Activated CD8-positive, alpha-beta T cell treated with anti-CD3 and anti-CD28 coated beads for 36 hours (primary cell): ENCODE measurements at places on chromosomes 7 and 10.

- H3K27ac ChIP-seq, result no peak overlapping the region
- H3K27me3 ChIP-seq, result peaks cover 49% of the 10 kb centered on the region
- H3K36me3 ChIP-seq, result no peaks in the 10 kb centered on the region
- DNase-seq, result no peak
- H3K4me1 ChIP-seq, result peaks cover 8% of the 10 kb centered on the region
Measured at GRCh38 chr10:99551158-99551557, 18.4 kb downstream of the NKX2-3 start.

DNA sequence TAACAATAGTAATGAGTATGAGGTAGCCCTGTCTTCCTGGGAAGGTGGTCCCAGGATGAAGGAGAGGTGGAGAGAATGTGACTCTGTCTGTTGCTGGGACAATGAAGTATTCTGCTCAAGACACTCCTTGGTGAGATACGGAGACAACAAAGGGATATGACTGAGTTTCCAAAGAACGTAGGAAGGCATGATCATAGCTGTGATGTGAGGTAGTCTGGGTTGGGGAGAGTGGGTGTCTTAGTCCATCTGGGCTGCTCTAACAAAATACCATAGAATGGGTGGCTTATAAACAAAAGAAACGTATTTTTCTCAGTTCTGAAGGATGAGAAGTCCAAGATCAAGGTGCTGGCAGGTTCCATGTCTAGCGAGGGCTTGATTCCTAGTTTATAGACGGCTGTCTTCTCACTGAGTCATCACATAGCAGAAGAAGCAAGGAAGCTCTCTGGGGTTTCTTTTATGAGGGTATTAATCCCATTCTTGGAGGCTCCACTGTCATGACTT, 84.9 kb upstream of the RHOBTB1 start:
- H3K27me3 ChIP-seq, result peaks cover 3% of the 10 kb centered on the region
- H3K27ac ChIP-seq, result no peak overlapping the region
- DNase-seq, result no peak
- no peaks in the 10 kb centered on the region for H3K36me3 ChIP-seq
- no peak overlapping the region for H3K4me3 ChIP-seq

GRCh38 chr7:41709621-41710020, 6.7 kb upstream of the INHBA start:
- DNase-seq, result no peak
- H3K27me3 ChIP-seq, result peaks cover 26% of the 10 kb centered on the region
- peaks cover 12% of the 10 kb centered on the region for H3K4me1 ChIP-seq

DNA sequence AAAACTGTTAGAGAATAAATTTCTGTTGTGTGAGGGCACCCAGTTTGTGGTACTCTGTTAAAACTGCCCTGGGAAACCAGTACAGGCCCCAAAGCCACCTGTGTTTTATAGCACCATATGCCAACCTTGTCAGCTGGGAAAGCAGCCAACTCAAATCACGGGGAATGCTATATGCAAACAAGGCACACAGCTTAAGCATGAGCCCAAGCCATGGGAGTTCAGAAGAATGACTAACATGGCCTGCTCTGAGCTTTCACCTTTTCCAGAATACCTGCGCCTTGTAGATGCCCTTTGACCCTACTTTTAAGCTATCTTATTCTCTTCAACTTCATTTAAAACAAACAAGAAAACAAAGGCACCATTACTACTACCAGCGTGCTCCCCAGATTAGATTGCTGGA, 5.5 kb upstream of the SLC25A13 start:
- no peak overlapping the region for H3K27ac ChIP-seq
- no peaks in the 10 kb centered on the region for H3K36me3 ChIP-seq
- H3K27me3 ChIP-seq, result peaks cover 2% of the 10 kb centered on the region
- peaks cover 9% of the 10 kb centered on the region for H3K4me1 ChIP-seq

DNA sequence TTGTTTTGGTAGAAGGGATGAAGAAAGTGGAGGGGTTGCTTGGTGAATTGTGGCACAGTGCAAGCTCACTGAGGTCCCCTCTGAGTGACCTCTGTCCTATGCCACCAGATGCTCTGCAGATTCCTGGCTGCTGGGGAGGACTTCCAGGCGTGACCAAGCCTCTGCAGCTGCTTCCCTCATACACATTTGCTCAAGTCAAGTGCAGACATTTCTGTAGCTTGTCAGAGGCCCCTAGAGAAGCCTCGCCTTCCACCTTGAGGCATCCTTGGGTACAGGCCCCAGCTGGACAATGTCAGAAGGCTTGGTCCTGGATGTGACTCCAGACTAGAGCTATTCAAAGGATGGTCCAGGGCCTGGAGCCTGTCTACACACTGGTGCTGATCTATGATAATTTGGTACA, 464.2 kb downstream of the PLXNA4 start:
- no peak for DNase-seq
- no peak overlapping the region for H3K4me3 ChIP-seq
- H3K27ac ChIP-seq, result no peak overlapping the region
- no peaks in the 10 kb centered on the region for H3K36me3 ChIP-seq

GRCh38 chr7:113763226-113763625, 155.6 kb downstream of the PPP1R3A start:
- no peak overlapping the region for H3K27ac ChIP-seq
- DNase-seq, result no peak
- H3K4me3 ChIP-seq, result no peak overlapping the region
- no peaks in the 10 kb centered on the region for H3K4me1 ChIP-seq
- H3K27me3 ChIP-seq, result no peaks in the 10 kb centered on the region
- H3K36me3 ChIP-seq, result no peaks in the 10 kb centered on the region

GRCh38 chr10:126420567-126421300, 32.5 kb upstream of the ADAM12 start:
- peaks cover 2% of the 10 kb centered on the region for H3K36me3 ChIP-seq
- no peak for DNase-seq
- H3K27ac ChIP-seq, result no peak overlapping the region
- H3K4me1 ChIP-seq, result no peaks in the 10 kb centered on the region

DNA sequence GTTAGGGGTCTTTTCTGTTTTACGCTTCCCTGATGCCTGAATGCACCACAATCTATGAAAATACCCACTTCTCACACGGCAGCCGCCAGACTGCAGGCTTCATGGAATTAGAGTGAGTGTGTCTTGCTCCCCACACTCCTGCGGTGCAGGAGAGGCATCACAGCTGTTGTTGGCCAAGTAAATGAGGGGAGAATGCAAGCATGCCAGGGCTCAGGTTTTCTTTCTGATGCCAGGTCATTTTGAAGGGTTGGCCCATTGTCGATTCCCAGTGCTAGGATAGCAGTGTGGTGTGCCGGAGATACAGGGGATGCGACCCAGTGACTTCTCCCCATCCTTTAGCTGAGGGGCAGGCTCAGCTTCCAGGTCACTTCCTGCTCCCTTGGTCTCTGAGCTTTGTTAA, 16.3 kb downstream of the CXCL12 start:
- no peak for DNase-seq
- no peak overlapping the region for H3K4me3 ChIP-seq
- H3K4me1 ChIP-seq, result no peaks in the 10 kb centered on the region
- no peaks in the 10 kb centered on the region for H3K27me3 ChIP-seq
- no peak overlapping the region for H3K27ac ChIP-seq

- no peak overlapping the region for H3K4me3 ChIP-seq
- no peak for DNase-seq
- no peaks in the 10 kb centered on the region for H3K4me1 ChIP-seq
Measured at GRCh38 chr7:103905997-103906396, 83.5 kb downstream of the RELN start.

- peaks cover 38% of the 10 kb centered on the region for H3K27me3 ChIP-seq
- DNase-seq, result no peak
- H3K4me3 ChIP-seq, result peak overlapping the region; percentile 66
- peaks cover 25% of the 10 kb centered on the region for H3K4me1 ChIP-seq
- H3K27ac ChIP-seq, result no peak overlapping the region
- H3K36me3 ChIP-seq, result no peaks in the 10 kb centered on the region
Measured at GRCh38 chr10:24207781-24208611, 942 bp upstream of the KIAA1217 start.

DNA sequence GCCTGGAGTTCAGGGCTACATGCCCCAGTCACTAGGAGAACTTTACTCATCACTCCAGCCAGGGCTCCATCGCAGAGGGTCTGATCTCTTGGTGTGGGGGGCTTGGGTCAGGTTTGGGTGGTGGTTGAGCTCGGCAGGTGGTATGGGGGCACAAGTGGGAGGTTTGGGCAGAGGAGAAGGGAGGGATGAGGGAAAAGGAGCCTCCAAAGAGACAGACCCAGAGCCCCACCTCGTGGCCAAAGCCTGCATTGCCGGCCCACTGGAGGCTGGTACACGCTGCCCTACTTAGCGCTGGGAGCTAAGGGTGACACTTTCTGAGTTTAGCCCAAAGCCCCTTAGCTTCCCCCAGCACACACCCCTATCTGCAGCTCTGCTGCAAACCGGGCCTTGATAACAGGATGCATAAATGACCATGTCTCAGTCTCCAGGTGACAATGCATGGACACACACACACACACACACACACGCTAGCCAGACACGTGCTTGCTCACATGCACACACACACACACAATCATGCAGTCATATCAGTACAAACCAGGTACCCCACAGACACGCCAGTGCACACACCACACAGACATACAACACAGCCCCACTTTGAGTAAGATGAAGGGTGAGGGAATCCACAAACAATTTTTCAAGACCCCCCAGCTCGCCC, 14.7 kb downstream of the LZTS2 start:
- no peak overlapping the region for H3K4me3 ChIP-seq
- no peak overlapping the region for H3K27ac ChIP-seq
- peaks cover 29% of the 10 kb centered on the region for H3K4me1 ChIP-seq
- DNase-seq, result peak; percentile 88
- peaks cover 28% of the 10 kb centered on the region for H3K27me3 ChIP-seq

DNA sequence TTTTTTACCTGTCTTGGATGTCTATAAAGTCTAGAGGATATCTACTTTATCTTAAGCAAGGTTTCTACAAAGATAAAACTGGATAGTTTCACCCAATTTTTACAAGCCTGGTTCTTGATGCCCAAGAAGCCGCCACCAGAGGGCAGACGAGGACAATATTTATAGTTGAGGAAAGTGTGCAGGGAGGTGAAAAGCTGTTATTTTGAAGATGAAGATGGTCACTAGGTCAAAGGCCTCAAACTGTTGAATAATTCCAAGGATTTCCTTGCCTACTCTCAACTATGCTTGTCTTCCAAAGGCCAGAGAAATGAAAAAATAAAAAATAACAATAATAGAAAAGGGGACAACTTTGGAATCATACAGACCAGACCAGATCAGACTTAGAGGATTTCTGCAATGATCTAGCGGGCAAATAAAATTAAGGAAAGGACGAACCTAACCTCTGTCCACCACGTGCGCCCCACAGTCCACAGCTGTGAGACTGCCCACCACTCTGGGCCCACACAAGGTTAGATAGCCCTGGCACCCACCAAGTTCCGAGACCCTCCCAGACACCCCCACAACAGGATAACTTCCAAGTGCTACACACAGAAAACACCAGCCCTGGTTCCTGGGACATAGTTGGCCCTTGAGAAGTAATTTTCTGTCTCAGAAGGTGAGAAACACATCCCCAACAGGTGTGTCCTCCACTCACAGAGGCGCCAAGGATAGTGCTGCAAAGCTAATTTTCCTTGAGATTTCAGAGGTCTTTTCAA, 2.8 kb downstream of the PKD1L1 start:
- H3K36me3 ChIP-seq, result no peaks in the 10 kb centered on the region
- H3K27me3 ChIP-seq, result no peaks in the 10 kb centered on the region
- no peak overlapping the region for H3K27ac ChIP-seq
- H3K4me3 ChIP-seq, result no peak overlapping the region
- no peaks in the 10 kb centered on the region for H3K4me1 ChIP-seq
- DNase-seq, result peak; percentile 92

- no peak overlapping the region for H3K4me3 ChIP-seq
- no peaks in the 10 kb centered on the region for H3K27me3 ChIP-seq
- peaks cover 22% of the 10 kb centered on the region for H3K4me1 ChIP-seq
- no peaks in the 10 kb centered on the region for H3K36me3 ChIP-seq
- no peak overlapping the region for H3K27ac ChIP-seq
Measured at GRCh38 chr10:103110407-103110806, 82.7 kb downstream of the NT5C2 start.

DNA sequence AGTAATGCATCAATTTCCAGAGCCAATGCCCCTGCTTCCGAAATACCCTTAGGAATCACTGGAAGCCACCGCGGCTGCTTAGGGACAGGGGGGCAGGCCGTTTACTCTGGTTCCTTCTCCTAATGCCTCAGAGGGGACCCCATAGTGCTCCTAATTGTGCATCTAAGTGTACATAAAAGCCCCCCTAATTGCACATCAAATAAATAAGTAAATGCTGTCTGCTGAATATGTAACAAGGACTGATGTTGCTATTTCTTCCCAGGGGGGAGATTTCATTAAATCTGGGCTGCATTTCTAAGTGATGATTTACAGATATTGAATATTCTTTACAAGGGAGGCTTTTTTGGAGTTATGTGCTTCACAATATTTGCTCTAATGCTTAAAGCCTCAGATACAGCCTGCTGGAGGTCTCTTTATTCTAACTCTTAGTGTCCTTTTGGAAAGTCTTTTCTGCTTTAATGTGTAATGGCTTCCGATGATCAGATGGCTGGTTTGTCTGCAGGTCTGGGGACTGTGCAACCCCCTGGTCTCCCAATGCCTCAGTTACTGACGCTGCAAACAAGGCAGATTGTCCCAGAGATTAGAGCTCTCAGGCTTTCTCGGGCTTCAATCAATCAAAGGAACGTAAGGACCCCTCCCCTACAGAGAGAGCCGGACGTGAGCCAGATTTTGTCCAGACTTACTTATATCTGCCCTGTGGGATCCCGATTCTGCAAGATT, 143.0 kb downstream of the PRPF18 start:
- no peaks in the 10 kb centered on the region for H3K4me1 ChIP-seq
- H3K4me3 ChIP-seq, result no peak overlapping the region
- no peak overlapping the region for H3K27ac ChIP-seq
- no peak for DNase-seq
- H3K36me3 ChIP-seq, result no peaks in the 10 kb centered on the region
- no peaks in the 10 kb centered on the region for H3K27me3 ChIP-seq

DNA sequence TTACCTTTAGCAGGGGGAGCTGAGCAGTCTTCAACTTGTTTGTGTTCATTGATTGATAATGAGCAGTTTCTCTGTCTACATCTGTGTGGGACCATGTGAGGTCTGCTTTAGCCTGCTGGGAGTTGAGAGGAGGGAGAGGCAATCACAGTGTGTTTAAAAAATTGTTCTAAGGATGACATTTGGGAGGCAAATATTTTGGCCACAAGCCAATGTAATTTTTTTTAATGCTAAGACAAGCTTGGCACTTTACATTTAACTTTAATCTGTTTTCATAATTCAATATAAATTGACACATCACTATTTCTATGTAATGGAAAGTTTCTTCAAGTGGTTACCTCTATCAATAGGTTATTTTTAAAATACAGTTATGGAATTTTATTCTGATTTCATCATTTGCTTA, 55.9 kb upstream of the SEMA3A start:
- no peaks in the 10 kb centered on the region for H3K36me3 ChIP-seq
- DNase-seq, result no peak

DNA sequence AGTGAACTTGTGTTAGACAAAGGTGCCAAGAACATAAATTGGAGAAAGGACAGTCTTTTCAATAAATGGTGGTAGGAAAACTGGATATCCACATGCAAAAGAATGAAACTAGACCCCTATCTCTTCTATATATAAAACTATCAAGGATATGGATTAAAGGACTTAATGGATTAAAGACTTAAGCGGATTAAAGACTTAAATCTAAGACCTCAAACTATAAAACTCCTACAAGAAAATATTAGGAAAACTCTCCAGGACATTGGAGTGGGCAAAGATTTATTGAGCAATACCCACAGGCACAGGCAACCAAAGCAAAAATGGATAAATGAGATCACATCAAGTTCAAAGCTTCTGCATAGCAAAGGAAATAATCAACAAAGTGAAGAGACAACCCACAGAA, 242.9 kb upstream of the MEOX2 start:
- no peaks in the 10 kb centered on the region for H3K36me3 ChIP-seq
- DNase-seq, result no peak
- H3K4me1 ChIP-seq, result no peaks in the 10 kb centered on the region
- H3K4me3 ChIP-seq, result no peak overlapping the region
- H3K27ac ChIP-seq, result no peak overlapping the region
